ENCODE measurements at places on chromosomes 12 and 14.

GRCh38 chr12:53207042-53207441 is at the start of gene ITGB7:
ITGB7 (minus strand) TSS chr12:53207251; CDS start chr12:53200443, 6,808 bp downstream.
- DNase-seq: no peak

GRCh38 chr12:50271724-50272247 is 11.5 kb downstream of the LIMA1 start:
- no peak for DNase-seq

- DNase-seq: no peak
Measured at GRCh38 chr14:101363261-101363555, 198.1 kb upstream of the DIO3 start.

GRCh38 chr12:1332327-1332726 is 262.1 kb downstream of the FBXL14 start:
- DNase-seq: no peak

DNA sequence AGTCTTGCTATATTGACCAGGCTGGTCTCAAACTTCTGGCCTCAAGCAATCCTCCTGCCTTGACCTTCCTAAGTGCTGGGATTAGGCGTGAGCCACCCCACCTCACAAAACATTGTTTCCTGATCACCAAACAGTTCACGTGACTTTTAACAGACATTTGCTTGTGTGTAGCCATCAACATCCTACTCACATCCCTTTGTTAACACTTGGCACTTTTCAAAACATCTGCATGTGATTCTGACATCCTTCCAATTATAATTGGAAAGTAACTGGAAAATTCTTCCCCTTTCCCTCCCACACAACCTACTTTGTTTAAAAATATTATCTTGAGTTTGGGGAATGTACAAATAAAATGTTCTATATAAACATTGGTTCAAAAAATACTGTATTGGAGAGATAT is 317.9 kb downstream of the PCNX1 start:
- no peak for DNase-seq

- no peak for DNase-seq
Measured at GRCh38 chr12:112163471-112163991, 38.2 kb downstream of the TRAFD1 start.

GRCh38 chr12:4261655-4262054 is 11.9 kb upstream of the CCND2 start:
- DNase-seq: peak; percentile 39

DNA sequence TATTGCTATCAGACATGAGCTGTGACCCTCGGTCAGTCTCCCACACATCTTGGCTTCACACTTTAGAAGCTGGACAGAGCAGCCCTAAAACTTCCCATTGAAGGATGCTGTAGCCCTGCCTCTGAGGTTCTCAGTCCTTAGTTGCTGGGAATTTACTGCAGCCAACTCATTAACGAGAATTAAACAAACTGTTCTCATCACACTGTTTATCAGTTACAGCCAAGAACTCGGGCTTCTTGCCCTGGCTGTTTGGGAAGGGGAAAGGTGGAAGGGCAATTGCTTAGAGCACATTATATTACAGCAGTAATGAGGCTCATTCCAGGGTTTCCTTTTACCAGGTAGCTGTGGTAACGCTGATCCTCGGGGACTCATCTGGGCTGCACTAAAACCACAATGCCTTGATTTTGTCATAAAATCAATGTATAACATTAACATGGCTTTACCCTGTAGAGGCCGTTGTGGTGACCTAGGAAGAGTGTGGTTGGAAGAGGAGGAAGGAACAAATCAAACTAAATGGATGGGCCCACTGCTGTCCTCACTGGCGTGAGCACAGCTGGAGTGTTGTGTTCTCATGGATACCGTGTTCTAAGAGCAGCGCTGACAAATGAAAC is 87.1 kb downstream of the GPR135 start:
- DNase-seq: no peak

- no peak for DNase-seq
Measured at GRCh38 chr14:36870776-36871175, 209.1 kb downstream of the PAX9 start.

GRCh38 chr14:22084393-22085281 is 411.0 kb upstream of the OR4E1 start:
- peak; percentile 63 for DNase-seq

DNA sequence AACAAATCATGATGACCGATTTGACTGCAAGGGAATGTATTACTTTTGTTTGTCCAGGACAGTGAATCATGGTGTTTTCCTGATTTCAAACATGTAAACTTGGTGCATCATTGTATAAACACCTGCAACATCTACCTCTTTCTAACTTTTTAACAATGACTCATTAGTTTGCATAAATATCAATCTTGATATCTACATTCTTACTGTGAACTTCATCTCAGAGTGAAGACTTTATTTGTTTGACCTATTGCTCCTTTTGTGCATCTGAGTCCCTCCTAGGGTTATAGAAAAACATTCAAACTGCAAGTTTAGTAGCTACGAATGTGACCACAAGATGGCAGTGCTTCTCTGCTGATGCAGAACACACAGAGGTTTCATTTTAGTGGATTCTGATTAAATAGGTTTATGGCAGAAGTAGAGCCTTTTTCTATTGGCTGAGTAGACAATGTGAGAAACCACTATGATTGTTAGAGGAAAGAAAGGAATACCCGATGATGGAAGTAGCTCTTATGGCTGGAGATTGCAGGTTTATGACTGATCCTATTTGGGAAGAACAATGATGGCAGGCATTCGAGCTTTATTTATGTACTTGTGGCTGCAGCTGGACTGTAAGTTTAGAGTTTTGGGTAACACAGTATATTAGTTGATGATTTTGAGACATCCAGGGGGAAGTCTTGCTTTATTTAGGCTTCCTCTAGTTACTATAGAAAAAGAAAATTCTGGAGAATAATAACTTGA is 244.2 kb upstream of the OR4E1 start:
- DNase-seq: peak; percentile 69

- no peak for DNase-seq
Measured at GRCh38 chr12:54375259-54375579, 9.3 kb downstream of the ZNF385A start.

DNA sequence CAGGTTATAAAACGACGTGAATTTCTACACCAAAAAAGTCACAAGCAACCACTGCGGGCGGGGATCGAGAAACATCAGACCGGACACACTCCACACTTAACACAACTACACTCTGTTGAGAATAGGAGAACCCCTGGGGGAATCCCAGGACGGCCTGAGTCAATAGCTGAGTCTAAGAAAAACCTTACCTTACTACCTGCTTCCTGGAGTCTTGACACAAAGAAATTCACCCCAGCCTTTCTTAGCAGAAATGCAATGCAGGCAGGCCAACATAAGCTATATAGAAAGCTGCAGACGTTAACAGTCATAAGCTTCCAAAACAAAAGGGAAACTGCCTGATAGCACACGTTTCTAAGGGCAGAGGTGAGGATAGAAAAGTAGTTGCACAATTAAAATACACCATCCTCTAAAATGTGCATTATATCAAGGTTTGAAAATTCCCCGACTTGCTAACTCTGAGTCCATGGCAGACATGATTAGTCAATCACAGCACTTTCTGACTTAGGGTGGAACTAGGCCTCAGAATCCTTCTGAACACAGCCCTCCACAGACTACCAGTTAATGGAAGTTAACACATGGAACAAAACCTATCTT is 68.0 kb downstream of the CCDC88C start:
- peak; percentile 79 for DNase-seq

- no peak for DNase-seq
Measured at GRCh38 chr12:31531893-31532292, 59.0 kb downstream of the DENND5B start.

DNA sequence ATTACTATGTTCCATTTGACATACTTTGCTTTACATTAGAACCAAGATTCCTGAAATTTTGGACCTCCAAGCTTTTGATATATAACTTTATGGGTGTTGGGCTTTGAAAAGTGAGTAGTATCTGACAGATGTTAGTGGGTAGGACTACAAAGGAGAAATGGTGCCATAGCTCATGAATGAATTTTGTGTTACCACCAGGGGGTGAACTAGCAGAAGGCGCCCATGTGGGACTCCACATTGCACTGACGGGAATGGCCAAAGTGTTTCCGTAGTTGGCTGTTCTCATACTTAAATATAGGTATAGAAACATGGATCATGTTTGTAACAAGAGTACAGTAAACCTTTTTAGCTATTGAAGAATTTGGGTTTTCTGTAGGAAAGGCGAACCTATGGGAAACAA is 337.5 kb downstream of the FLRT2 start:
- no peak for DNase-seq

DNA sequence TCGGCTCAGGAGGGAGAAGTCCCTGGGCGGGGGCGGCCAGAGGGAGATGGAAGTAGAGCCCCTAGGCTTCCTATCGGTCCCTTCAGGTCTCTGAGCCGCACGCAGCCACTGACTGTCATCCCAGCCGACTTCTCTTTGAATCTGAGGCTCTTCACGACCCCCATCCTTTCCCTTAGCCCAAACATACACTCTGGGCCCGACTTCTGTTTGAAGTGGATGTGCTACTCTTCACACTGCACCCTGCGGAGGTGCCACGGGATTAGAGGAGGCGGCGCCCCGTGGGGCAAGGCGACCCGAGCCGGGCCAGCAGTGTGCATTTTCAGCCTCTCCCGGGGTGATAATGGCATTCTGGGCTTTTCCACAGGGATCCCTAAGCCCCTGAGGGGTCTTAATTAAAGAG is 6.0 kb upstream of the DACT1 start:
- no peak for DNase-seq

- DNase-seq: no peak
Measured at GRCh38 chr12:101719566-101719965, 19.7 kb downstream of the SYCP3 start.

DNA sequence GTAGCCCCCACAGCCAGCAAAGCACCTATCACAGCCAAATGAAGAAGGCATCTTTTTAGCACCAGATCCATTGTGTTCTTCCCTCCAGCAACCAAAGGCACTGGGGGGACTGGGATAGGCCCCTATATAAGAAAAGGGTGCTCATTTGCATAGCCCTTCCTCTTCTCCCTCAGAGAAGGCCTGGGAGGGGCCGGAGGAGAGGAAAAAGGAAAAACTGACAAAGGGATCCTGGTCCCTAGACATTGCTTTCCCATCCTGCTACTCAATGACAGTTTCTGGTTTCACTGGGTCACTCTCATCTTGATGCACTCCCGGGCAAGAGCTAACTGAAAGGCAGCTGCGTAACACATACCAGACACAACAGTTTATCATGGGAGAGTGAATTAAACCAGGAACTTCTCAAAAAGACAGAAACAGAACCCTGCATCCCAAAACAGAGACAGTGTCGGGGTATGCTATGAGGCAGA is at the start of gene PMEL:
PMEL (minus strand) TSS at position 102 of the 467 bp plus-strand sequence; CDS start at position 71, 31 bp downstream.
- DNase-seq: no peak

GRCh38 chr12:132388379-132389015 is 59.1 kb upstream of the GALNT9 start:
- DNase-seq: no peak

DNA sequence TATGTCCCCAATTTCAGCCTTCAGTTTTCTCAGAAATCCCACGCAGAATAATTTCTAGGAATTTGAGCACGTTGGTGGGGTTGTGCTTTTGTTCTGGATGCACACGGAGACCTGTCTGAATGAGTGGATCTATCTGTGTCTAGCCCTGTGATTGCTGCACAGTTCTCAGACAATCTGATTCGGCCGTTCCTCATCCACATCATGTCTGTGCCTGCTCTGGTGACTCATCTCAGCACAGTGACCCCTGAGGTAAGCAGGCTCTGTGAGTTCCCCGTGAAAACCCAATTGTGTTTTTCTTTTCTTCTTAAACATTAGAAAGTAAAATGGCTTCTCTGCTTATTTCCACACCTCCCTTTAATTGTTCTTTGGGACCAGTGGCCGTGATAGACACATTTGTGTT is 20.2 kb downstream of the UBE3B start:
- DNase-seq: no peak

DNA sequence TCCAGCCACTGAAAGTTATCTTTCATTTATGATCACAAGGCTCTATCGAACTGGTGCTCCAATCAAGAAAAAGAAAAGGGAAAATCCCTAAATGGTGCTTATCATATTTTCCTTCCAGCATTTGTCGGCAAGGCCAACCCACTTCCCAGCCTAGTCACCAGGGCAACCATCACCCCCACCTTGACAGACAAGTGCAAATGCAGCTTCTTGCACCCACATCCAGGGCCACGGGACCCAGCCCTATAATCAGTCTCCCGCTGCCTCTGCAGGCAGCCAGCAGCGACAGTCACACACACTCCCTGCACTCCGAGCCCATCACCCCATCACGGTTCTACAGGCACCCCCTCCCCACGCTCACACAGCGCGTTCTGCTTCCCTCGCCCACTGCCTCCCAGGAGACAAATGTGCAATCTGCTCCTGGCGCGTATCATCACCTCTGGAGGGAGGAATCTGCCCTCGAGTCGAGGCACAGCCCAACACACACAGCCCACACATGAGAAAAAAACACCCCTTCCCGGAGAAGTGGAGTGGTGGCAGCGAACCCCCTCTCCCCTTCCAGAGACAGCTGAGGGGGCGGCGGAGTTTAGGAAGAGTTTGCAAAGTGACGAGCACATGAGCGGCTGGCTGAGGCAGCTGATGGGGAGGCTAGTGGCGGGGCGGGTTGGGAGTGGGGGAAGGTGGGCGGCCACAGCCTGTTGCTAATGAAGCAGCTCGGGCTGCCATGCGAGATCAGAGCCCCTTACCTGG is 9.3 kb upstream of the PPP4R4 start:
- no peak for DNase-seq

DNA sequence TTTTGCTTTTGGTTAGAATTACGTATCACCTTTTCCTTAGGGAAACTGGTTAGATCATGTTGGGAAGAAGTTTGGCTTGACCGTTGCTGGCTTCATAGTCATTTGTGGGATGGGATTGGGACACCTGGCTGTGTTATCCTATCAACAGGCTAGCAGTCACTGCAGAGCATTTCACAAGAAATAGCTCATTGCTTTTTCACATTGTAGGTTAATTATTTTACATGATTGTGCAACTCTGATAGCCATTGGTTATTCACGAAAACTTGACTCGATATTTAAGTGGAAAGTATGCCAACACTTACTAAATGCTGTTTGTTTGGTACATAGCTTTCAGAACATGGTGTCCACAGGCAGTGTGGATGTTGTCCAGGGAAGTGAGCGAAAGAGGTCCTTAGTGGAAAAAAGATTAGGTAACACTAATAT is 89.4 kb downstream of the NKX2-1 start:
- no peak for DNase-seq

DNA sequence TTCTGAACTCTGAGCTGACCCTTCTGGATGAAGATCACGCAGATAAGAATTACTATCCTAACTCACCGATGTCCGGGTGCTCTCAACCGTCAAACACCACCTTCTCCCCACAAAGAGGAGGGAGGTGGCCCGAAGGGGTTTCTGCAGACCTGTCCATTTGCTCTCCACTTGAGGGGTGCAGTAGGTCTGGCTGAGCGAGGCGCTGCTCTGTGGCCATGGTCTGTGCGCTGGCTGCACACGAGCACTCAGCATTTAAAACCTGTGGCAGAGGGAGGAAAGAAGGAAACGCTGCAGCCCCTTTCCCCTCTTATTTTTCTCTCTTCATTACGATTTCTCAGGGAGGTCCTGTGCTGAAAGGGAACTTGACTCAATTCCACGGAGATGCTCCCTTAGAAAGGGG is 1.5 kb upstream of the HOXC13 start:
- DNase-seq: no peak

DNA sequence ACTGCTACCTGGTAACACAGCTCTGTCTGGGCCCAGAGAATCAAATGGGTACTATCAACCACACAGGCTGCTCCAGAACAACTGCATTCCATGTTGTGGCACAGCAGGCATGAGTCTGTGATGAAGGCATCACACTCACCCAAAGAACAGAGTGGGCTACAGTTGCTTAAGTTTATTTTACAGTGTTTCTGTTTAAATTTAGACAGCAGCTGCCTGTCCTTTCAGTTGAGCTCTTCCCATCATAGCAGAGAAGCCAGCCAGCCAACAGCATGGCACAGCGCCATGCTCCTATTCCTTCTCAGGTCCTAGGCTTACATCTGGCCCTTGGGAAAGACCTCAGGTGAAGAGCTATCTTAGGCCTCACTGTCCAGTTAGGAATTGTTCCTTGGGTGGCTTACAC is 147.0 kb upstream of the FRMD6 start:
- DNase-seq: no peak
